Endothelial cell of umbilical vein (primary cell): ENCODE measurements at places on chromosomes 1 and 21.

DNA sequence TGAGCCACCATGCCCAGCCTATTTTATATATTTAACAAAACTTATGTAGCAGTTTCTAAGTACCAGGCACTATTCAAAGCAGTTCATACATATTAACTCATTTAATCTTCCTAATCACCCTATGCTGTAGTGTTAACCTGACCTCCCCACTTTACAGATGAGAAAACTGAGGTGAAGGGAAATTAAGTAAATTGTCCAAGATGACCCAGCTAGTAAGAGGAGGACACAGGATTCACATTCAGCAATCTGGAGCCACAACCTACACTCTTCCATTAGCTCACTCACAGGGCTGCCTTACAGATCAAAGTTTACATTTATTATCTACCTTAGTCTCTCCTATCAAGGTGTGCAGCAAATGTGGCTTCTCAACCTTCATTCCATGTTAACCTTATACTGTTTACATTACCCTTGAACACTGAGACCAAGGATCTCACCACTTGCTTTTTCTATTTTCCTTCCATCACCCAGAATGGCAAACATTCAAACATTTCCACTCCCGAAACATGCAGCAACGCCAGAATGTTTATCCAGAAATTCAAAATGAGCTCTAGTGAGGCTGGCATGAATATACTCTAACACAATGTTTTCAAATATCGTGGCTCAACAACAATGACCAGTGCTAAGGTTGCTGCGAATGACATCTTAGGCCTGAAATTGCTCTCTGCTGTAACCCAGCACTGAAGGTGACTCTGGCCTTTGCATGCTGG is 24.5 kb downstream of the HIVEP3 start:
- DNase-seq, result no peak

DNA sequence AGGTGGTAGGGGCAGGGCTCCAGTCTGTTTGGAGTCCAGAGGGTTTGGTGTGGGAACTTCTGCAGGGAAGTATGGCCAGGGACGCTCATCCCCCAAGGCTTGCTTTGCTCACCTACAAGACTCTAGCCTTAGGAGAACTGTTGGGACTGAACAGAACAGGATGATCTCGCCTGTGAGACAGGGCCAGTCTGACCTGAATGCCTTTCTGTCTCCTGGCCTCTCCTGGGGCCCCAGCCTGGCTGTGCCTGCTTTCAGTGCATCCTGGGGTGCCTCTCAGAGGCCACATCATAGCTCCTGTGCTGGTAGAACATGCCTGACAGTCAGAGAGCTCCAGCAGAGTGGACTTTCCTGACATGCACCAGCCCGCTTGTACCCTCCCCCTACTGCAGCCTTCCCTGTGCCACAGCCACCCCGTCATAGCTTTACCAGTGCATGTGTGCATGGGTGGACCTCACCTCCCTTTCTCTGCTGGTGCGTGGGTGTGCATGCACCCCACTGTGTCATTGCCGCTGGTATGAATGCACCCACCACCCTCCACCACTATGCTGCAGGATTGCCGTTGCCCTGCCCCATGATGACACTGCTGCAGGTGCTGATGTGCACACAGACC is 165.8 kb downstream of the GIPC2 start:
- no peak for DNase-seq

- DNase-seq, result no peak
These were observed 71.5 kb downstream of the IFI44 start for GRCh38 chr1:78721136-78721535.

GRCh38 chr1:93874025-93874651 is 4.9 kb downstream of the DNTTIP2 start:
- peak; percentile 21 for DNase-seq

DNA sequence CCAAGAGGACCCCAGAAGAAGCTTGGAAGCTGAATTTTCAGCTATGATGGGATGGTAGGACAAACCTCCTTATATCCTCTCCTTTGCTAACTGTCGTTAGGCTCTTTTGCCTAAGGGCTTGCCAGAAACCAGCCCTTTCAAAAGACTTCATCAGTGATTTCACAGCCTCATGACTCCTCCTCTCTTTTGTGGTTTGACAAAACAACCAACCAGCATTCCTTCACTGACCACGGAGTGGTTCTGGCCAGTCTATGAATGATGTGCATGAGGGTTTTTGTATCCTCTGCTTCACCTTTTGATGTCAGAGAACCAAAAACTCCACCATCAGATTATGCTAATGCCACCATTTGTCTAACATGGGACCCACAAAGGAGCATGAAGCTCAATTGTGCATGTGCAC is 116.9 kb upstream of the COA6 start:
- DNase-seq, result no peak

DNA sequence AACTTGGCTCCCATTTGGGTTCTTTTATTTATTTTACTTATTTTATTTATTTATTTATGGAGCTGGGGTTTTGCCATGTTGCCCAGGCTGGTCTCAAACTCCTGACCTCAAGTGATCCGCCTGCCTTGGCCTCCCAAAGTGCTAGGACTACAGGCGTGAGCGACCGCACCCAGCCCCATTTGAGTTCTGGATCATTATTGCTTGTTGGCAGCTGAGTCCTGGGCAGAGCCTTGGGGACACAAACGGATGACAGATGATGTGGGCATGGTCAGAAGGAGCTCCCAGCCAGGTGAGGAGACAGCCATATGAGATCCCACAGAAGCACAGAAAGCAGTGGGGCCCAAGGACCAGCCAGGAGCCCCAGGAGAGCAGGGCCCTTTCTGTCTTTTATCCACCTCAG is 254.0 kb downstream of the MATN1 start:
- no peak for DNase-seq

DNA sequence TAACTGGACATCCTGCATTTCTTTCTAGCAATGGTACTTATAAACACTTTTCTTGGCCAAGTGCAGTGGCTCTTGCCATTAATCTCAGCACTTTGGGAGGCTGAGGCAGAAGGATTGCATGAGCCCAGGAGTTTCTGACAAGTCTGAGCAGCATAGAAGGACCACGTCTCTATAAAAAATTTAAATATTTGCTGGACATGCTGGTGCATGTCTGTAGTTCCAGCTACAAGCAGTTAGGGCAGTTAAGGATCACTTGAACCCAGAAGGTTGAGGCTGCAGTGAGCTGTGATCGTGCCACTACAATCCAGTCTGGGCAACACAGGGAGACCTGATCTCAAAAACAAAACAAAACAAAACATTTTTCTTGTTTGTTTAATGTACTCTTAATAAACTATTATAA is 434.0 kb downstream of the PLA2G4A start:
- no peak for DNase-seq

GRCh38 chr21:21210552-21210951 is 212.3 kb downstream of the NCAM2 start:
- DNase-seq, result no peak

GRCh38 chr1:244861683-244862082 is 2.7 kb downstream of the HNRNPU start:
- DNase-seq, result peak; percentile 18

GRCh38 chr1:67618285-67619018 is 66.5 kb upstream of the GADD45A start:
- peak; percentile 99 for DNase-seq

GRCh38 chr1:47986761-47987200 is 10.4 kb downstream of the TRABD2B start:
- DNase-seq, result no peak

DNA sequence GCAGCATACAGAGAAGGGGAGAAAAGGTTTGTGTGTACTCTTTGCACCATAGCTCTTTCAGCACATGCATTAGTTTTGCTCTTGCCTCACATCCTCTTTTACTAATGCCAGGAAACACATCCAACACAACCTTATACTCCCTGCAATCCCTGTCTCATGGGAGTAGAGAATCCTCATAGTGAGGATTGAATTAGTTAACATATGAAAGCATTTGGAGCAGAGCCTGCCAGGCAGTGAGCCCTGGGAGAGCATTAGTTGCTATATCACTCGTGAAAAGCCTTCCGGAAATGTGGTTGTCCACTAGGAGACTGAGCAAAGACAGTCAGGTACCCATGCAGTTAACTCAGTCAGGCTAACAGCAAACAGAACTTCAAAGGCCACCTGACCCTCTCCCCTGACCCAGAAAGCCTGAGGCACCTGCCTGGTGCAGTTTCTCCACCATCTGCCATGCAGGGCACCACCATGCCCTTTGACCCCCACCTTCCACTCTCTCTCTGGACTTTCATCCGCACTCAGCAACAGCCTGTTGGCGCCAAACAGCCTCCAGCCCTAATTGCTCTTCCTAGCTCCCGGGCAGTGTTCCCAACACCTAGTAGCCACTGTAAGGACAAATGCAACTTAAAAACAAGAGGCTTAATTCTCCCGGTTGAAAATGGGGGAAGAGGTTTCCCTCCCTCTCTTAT is 14.9 kb upstream of the AGT start:
- DNase-seq, result no peak
